ENCODE measurements at places on chromosomes 12 and 14.
A peak's percentile ranks its signal among the peaks of the same experiment; 100 is the strongest.

- no peak for DNase-seq
Measured at GRCh38 chr12:68378872-68379606, 46.9 kb upstream of the MDM1 start.

- DNase-seq, result no peak
Measured at GRCh38 chr12:132360906-132361777, 31.8 kb upstream of the GALNT9 start.

- no peak for DNase-seq
Measured at GRCh38 chr12:61095111-61095510, 1165.1 kb upstream of the USP15 start.

DNA sequence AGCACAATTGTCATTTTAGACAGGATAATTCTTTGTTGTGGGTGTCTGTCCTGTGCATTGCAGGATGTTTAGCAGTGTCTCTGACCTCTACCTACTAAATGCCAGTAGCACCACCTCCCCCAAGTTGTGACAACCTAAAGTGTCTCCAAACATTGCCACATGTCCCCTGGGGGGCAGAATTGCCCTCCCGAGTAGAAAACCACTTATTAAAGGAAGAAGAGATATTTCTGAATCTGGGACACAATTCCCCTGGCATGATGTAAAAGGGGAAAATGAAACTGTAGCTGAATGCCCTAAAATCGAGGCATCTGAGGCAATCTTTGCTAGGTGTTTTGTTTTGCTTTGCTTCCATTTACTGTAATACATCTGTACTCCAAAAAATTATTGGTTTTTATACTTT lies 116.8 kb upstream of the NAP1L1 start:
- no peak for DNase-seq

DNA sequence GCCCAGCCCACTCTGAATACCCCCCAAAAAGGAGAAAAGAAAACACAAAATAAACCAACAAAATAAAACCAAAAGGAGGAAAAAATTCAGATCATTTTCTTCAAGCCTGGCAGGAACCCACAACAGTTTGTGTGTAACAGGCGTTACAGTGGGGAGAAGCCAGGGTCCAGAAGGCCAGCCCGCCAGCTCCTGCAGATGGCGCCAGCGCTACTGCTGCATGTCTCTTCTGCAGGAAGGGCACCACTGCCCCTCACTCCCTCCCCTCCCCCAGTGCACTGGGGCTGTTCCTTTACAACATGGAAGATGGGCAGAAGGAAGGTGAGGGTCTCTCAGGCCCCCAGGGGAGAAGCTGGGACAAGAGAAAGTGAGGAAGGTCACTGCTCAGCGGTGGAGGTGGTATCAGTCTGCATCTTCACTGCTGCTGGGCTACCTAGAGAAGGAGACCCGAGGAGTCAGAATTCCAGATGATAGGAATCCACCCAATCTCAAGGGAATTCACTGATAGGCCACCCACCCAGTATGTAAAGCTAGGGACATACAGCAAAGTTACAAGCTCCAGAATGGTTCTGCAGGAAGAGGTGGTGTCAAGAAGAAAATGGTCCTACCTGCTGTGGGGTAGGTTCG lies 2.3 kb upstream of the NOP2 start:
- no peak for DNase-seq

DNA sequence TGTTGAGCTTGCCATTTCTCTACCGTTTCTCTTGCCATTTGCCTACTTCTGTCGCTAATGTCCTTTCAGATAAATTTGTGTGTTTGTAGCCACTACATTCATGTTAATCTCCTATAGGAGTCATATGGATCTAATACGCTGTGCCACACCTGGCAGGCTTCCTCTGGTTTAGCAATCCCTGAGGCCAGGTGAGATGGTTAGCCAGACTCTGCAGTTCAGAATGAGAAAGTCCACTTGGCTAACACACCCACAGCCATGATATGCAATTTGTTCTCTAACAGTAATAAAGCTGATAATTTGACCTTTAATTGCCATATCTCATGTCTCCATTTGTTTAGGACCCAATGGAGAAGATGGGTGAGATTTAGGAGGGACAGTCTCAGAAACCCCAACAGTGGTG lies 1261.6 kb upstream of the TMEM132C start:
- DNase-seq, result no peak

DNA sequence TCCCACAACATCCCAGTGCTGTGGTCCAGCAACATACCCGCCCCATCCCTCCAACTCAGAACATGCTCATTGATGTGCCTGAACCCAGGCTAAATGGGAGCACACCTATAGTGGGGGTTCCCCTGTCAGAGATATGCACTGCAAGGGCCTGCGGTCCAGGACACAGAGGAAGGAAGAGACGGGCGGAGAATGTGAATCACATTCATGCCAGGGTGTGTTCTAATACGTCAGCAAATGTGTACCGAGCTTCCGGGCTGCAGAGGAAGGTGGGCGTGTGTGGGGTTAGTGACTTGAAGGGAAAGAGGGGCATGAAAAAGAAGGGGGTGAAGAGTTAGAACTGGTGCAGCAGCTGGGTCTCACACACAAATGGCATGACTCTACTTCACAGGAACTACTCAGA lies 83.7 kb downstream of the DPF3 start:
- no peak for DNase-seq

DNA sequence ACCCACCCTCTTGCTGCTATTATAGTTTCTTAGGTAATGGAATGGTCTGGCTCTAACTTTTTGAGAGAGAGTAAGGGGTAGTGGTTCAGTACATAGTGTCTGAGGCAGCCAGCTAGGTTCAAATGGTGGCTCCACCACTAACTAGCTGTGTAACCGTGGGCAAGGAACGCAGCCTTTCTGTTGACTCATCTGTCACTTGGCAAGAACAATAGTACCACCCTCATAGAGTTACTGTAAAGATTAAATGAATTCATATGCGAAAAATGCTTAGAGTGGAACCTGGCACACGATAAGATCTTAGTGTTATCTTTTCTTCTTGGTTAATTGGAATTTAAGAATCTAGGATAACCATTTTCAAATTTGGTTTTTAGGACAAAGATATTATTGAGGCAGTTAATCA lies 14.0 kb downstream of the CCDC62 start:
- peak; percentile 5 for DNase-seq
